ENCODE measurements at places on chromosomes 6 and 20.
A peak's percentile ranks its signal among the peaks of the same experiment; 100 is the strongest.

DNA sequence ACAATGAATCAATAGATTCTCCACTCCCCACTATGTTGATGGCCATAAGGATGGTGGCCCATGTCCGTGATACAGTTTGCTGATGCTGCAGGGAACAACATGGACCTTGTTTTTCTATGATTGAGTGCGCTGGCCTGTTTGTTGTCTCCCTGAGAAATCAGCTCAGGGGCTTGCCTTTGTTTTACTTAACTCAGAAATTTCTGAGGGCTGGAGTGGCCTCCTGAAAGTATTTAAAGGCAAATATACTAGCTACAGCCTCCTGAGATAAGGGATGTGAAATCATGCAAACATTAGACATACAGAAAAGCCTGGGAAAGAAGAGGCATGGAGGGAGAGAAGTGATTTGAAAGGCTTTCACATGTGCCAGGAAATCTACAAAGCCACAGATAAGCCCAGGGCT, 170.3 kb upstream of the FLRT3 start:
- no peak for DNase-seq

- no peak for DNase-seq
Observed at GRCh38 chr6:42369568-42369967, 82.2 kb downstream of the TRERF1 start.

DNA sequence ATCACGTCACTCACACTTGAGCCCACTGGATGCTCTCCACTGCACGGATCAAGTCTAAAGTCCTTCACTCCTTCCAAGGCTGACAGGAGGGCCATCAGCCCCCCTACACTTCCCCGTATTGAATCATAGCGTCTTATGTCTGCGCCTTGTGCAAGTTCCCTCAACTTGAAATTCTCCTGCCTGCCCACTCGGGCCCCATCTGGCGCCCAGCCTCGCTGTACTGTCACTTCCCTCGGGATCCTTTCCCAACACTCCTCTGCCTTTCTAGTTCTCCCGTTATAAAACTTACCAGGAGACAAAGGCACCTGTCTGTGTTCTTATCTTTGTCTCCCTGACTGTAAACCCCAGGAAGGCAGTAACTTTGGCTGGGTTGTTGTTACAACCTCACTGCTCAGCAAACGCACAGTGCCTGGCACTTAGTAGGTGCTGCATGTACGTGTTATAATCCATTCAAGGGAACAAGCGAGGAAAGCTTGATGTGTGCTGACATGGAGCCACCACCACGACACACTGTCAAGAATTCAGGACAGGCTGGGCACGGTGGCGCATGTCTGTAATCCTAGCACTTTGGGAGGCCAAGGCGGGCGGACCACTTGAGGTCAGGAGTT, 33.8 kb upstream of the ZFAND3 start:
- DNase-seq = peak; percentile 59

- no peak for DNase-seq
Observed at GRCh38 chr20:41068806-41069205, 40.2 kb downstream of the TOP1 start.

DNA sequence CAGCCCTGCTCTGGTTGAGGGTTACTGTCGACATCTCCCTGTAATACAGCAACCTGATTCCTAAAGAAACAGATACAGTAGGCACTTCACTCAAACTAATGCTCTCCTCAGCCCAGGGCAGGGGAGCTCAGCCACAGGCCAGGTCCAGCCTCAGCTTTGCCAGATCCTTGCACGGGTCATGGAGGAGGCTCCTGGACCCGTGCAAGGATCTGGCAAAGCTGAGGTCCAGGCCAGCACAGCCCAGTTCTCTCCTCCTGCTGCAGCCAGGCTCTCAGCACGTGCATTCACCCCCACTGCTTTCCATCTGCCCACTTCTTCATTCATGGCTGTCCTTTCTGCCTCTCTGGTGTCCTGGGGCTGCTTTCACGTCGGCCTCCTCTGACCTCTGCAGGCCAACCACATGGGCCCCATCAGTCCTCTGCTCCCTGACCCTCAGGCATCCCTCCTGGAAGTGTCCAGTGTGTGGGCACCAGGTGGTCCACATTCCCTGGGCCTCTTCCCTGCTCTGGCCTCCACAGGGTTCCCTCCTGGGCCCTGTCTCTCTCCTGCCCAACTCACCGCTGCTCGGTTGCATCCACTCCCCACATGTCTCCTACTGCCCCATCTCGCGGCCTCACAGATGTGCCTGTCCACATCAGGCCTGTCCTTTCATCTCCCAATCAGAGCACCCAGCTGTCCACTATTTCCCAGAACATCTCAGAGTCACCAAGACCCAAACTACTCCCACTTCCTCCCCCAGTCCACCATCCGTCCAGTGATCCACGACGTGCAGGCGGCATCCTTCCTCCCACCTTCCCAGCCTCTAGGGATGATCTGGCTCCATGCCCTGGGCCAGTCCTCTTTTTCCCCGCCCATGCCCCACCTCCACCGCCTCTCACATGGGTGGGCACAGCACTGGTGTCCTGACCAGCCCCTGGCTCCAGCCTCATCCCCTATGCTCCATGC, 11.8 kb upstream of the CD93 start:
- DNase-seq = no peak
